ENCODE measurements at places on chromosomes 11 and 22.

DNA sequence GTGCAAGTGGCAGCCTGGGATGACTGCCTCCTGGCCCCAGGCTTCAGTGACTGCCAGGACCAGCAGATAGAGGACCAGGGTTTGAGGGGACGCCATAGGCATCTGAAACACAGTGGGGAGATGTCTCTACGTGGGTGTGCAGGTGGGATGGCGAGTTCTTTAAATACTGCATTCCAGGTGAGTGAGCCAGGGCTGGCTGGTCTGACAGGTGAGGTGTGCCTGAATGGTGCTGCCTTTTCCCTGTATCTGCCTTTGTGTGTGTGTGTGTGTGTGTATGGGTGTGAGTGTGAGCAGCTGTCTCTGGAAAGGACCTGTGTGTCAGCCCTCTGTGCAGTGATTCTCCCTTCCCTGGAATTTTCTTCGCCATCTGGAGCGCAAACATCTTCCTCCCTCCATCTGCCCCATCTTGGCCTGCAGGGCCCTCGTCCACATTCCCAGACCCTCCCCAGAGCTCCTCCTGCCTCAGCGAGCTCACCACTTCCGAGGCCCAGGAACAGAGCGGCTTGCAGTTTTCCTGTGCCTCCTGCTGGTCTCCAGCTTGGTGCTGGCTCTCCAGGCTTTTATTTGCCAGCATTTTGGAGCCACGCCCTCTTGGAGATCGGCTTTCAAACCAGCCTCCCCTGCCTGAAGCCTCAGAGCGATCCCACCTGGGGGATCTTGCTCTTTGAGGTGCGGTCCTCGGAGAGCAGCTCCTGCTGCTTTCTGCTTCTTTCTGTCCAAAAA, at the start of gene GPHA2:
GPHA2 (minus strand) TSS at position 535 of the 723 bp plus-strand sequence; CDS start at position 102, 433 bp downstream.
- no peak for DNase-seq

DNA sequence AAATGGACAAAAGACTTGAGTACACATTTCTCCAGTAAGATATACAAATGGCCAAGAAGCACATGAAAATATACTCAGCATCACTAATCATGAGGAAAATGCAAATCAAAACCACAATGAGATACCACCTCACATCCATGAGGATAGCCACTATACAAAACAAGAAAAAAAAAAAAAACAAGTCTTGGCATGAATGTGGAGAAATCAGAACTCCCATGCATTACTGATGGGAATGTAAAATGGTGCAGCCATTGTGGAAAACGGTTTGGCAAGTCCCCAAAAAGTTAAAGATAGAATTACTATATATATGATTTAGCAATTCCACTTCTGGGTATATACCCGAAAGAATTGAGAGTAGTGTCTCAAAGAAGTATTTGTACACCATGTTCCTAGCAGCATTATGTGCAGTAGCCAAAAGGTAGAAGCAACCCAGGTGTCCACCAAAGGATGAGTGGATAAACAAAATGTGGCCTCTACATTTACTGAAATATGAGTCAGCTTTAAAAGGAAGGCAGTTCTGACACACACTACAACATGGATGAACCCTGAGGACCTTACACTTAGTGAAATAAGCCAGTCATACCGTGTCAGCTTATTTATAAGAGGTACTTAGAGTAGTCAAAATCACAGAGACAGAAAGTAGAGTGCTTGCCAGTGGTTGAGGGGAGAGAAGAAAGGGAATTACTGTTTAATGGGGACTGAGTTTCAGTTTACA, 146.3 kb downstream of the WNT7B start:
- DNase-seq, result no peak

DNA sequence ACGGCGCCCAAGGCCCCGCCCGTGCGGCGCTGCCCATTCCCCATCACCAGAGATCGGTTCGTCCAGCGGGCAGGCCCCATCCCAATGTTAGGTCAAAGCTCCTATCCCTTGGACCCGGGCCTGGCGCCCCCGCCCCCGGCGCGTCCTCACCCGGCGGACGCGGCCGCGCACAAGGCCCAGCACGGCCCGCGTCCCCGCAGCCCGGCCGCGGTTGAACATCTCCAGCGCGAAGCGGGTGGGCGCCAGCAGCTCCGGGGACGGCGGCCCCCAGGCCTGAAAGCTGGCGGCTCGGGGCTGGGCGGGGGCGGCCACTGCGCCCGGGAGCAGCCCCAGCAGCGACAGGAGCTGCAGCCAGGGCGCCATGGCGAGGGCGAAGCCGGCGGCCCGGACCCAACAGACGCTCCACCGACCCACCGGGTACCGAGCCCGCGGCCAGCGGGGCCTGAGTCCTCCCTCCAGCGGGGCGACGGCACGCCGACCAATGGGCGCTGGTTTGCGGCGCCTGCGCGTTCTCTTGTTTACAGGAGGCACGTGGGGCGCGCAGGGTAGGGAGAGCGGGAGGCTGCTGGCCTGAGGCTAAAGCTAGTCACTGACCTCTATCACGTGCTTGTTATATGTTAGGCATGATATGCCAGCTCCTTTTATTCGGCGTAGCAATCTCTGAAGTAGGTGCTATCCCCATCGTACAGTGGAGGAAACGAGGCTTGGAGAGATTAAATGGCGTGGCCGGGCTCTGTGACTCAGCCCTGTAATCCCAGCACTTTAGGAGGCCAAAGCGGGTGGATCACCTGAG, at the start of gene CTSF:
CTSF (minus strand) TSS at position 483 of the 793 bp plus-strand sequence; CDS start at position 363, 120 bp downstream.
- peak; percentile 73 for DNase-seq

- no peak for DNase-seq
These were observed 6.5 kb downstream of the PNPLA5 start for GRCh38 chr22:43885319-43885671.

GRCh38 chr11:57263351-57263750, 26.3 kb upstream of the APLNR start:
- no peak for DNase-seq

DNA sequence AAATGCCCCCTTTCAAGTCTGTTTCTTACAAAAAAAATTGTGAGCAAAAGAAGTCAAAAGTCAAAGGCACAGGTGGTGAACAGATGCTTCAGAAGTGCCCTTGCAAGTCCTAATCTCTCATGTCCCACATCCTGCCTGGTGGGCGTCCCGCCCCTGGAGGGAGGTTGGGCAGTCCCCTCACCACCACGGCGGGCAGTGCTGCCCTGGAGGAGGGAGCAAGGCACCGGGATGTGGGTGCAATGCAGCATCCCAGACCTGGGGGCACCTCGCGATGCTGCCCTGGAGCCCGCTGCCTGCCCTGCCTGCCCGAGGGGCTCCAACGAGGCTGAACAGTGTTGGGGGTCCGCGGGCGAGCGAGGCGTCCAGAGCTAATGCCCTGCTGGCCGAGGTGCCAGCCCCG, 15.9 kb downstream of the MRGPRG start:
- DNase-seq, result no peak

DNA sequence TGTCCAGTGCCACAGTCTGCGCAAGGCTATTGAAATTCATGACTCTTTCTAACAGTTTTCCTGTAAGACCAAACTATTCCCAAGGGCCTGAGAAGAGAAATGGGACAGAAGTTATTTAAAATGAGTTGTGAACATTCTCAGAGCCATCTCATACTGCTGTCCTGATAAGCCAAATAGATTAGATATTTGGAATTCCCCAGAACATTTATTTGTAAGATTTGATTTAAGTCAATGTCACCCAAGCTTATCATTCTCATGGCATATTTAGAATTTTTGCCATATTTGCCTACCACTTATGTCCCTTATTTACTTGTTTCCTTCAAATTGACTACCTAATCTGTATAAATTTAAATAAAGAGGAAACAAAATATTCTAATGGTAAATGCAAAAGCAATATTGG, 82.4 kb downstream of the NAV2 start:
- no peak for DNase-seq

GRCh38 chr11:110716361-110716760, 4.1 kb upstream of the ARHGAP20 start:
- no peak for DNase-seq

DNA sequence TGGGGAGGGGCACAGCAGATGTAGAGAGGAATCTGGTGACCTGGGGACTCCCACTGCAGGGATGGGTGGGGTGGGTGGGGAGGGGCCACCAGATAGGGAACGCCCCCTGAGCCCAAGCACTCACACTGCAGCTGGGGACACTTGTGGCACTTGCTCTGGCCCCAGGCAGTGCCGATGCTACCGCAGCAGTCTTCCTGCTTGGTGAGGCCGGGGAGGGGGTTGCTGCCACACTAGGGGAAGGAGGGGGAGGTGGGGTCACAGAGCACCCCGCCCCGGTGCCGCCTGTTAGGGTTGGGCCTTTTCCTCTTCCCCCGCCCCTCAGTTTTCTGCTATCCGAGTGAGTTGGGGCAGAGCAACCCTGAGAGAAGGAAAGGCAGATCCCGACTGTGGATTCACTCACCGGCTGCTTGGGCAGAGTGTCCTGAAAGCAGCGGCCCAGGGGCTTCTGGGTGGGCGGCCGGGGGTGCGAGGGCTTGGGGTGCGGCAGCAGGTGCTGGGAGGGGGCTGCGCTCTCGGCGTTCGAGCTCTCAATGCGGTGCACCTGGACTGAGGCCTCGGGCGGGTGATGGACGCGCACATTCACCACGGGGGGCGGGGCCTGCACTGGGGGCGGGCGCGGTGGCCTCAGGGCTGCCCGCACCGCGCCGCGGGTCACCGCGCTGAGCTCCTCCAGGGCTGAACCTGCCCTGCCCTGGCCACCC, 4.7 kb downstream of the LTBP3 start:
- DNase-seq, result peak; percentile 73

GRCh38 chr22:39956932-39957664, 3.1 kb upstream of the TMA7B start:
- DNase-seq, result no peak

GRCh38 chr11:28539239-28540030, 431.2 kb downstream of the METTL15 start:
- no peak for DNase-seq

DNA sequence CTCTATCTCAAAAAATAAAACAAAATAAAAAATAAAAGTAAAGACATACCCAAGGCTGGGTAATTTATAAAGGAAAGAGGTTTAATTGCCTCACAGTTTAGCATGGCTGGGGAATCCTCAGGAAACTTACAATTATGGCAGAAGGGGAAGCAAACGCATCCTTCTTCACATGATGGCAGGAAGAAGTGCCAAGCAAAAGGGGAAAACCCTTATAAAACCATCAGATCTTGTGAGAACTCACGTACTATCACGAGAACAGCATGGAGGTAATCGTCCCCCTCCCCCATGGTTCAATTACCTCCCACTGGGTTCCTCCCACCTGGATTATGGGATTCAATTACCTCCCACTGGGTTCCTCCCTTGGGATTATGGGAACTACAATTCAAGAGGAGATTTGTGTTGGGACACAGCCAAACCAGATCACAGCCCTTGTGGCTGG, 8.3 kb upstream of the SSTR3 start:
- no peak for DNase-seq

DNA sequence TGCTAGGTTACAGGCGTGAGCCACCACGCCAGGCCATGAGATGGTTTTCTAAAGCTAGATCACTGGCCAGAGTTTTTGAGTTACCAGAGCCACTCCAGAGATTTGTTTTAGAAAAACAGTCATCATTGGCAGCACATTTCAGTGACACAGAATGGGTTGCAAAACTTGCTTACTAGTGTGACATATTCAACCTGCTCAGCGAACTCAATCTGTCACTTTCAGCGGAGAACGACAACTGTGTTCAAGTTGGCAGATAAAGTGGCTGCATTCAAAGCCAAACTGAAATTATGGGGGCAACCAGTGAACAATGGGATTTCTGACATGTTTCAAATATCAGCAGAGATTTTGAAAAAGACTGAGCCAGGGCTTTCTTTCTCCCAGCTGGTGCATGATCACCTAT, 456.3 kb upstream of the ISX start:
- DNase-seq, result no peak

DNA sequence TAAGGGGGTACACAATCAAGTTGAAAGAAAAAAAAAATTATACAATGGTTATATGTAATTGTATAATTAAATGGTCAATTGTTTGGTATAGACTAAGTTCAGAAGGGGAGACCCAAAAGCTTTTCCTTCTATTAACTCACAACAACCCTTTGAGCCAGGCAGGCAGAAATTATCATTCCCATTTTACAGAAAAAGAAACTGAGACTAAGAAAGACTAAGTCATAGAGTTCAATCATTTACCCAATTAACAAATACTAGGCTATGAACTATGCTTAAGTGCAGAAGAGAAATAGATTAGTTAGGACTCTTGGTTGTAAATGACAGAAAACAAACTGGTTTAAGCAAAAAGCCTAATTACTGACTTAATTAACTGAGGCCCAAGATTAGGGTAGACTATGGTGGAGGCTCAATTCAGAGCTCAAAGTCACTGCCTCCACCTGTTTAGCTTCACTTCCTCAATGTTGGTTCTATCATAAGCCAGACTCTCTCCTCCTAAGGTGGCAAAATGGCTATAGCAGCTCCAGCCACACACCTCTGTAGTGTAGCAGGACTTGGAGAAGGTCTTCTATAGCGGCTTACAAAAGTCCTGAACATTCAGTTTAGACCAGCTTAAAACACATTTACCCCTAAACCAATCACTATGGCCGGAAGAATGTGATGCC, 34.2 kb downstream of the FAM168A start:
- DNase-seq, result no peak

DNA sequence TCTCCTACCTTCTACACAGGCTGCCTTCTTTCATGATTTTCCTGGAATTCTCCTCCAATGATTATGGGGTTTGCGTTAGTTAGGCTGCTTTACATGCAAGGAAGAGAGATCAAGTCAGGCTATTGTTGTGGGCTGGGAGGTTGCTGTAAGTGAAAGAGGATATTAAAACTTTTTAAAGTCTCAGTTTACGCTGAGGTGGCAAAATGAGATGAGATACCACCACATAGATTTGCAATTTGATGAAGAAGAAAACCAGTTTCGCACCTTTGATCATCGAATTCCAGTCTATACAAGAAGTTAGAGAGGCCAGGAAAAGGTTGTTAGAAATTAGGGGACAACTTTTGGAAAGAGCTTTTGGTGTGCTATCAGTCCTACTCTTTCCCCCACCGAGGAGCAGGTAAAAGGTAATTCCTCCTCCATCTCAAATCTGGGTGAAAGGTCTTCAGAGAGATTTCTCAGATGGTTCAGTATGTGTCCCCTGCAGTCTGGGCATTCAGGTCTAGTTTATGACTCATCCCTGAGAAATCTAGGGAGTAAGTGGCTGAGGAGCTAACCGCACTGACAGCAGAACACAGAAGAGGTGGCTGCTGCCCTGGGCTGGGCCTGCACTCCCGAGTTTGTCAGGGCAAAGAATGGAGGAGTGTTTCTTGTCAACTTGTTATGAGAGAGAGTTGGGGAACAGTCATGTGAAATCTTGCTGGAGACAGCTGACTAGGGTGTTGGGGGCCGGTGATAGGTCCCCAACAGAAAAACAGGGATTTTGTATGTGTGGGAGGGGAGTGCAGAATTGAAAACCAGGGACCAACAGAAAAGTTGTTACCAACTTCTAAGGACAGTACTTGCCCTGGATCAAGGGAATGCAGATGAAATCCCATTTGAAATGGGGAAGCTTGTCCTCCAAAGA, 34.7 kb downstream of the CCDC83 start:
- no peak for DNase-seq
